OCI-LY7 (cell line): ENCODE measurements at places on chromosomes 3 and 15. TPM values are rescaled to one million over a fixed set of nuclear protein-coding genes. Genes with fewer than 3 reads are reported as not detected.

RASGRP1 gene
- total RNA-seq: 6.1 and 12.9 TPM in 2 replicates

DNA sequence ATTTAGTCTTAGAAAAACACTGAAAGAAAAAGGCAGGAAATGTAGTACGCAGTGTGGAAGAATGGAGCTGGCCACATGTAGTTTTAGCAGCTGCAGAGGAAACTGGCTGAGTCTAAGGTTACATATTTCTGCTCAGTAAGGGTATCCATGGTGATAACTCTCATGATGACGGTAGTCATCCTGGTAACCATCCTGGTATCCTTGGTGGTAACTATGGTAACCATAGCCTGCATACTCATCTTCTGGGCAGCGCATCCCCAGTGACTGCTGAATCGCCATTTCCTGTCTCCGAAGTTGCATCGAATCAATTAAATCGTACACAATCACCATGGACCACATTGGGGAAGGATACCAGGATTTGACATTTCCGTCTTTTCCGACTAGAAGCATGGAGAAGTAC is 35.7 kb downstream of the CCDC80 start:
- no peak for DNase-seq

GRCh38 chr3:64684715-64685261 is 3.0 kb downstream of the ADAMTS9 start:
- DNase-seq: no peak

- no peak for DNase-seq
Observed at GRCh38 chr3:158167737-158168557, 58.1 kb downstream of the RSRC1 start.

GRCh38 chr3:42094128-42094527 is 3.0 kb downstream of the TRAK1 start:
- DNase-seq: no peak
